ENCODE measurements at places on chromosomes 2 and 18. TPM values are rescaled to one million over a fixed set of nuclear protein-coding genes. Genes with fewer than 3 reads are reported as not detected.

The DCDC2C gene
- not detected for total RNA-seq

The ASB18 gene
- not detected for total RNA-seq

DNA sequence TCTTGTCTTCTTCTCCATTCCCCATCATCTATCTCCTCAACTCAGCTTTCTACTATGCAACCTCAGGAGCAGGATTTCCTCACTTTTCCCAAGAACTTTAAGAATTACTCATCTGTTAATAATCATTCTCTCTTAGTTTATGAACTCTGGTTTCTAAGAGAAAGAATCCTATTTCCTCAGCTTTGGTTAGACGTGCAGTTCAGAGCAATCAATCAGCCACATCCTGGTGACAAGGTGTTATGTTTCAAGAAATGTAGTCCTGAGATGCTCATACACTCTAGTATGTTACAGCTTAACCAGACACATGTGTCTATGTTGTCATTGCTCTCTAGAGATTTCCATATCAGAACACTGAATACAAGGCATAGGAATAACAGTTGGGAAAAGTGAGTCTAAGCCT, 277.9 kb downstream of the MBD2 start:
- DNase-seq = peak; percentile 25
- no peaks in the 10 kb centered on the region for H3K4me1 ChIP-seq
- H3K36me3 ChIP-seq = no peaks in the 10 kb centered on the region
- no peaks in the 10 kb centered on the region for H3K27me3 ChIP-seq
- H3K27ac ChIP-seq = no peak overlapping the region
- H3K4me3 ChIP-seq = no peak overlapping the region

GRCh38 chr2:3192920-3193319, 184.7 kb downstream of the EIPR1 start:
- H3K4me1 ChIP-seq = no peaks in the 10 kb centered on the region
- peaks cover 11% of the 10 kb centered on the region for H3K36me3 ChIP-seq
- no peak for DNase-seq
- H3K27me3 ChIP-seq = no peaks in the 10 kb centered on the region

- no peaks in the 10 kb centered on the region for H3K36me3 ChIP-seq
- peaks cover 43% of the 10 kb centered on the region for H3K4me1 ChIP-seq
- H3K4me3 ChIP-seq = no peak overlapping the region
- no peaks in the 10 kb centered on the region for H3K27me3 ChIP-seq
These were observed 1.1 kb upstream of the DUSP2 start for GRCh38 chr2:96146153-96146880.

Measured in astrocyte (in vitro differentiated cells and primary cell).